ENCODE measurements at places on chromosomes 4 and X.
A peak's percentile ranks its signal among the peaks of the same experiment; 100 is the strongest.

- no peak for DNase-seq
These were observed 50.1 kb downstream of the FBXW7 start for GRCh38 chr4:152485726-152486276.

- DNase-seq, result peak; percentile 31
These were observed 39.8 kb upstream of the ATOH1 start for GRCh38 chr4:93788712-93789111.

- DNase-seq, result no peak
These were observed 221.7 kb upstream of the DIPK2B start for GRCh38 chrX:45422216-45422925.

- no peak for DNase-seq
These were observed 141.4 kb downstream of the NAA11 start for GRCh38 chr4:79184476-79184875.

DNA sequence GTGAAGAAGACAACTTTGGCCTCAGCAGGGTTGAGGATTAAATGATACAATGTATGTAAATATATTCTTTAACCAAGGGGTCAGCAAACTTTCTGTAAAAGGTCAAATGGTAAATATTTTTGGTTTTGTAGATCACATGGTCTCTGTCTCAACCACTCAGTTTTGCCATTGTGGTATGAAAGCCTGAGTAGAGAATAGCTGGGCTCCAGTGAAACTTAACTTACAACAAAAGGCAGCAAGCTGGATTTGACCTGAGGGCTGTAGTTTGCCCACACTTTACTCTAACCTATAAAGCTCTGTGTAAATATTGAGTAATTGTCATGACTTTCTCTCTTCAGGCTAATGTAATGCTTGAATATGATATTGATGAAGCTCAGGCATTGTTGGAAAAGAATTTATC, 19.6 kb downstream of the VBP1 start:
- no peak for DNase-seq

GRCh38 chr4:26609391-26609790, 25.5 kb downstream of the TBC1D19 start:
- no peak for DNase-seq

- no peak for DNase-seq
These were observed 84.4 kb downstream of the FBXW7 start for GRCh38 chr4:152451496-152451895.

- DNase-seq, result no peak
These were observed 136.8 kb downstream of the CHRNA9 start for GRCh38 chr4:40471923-40472322.

DNA sequence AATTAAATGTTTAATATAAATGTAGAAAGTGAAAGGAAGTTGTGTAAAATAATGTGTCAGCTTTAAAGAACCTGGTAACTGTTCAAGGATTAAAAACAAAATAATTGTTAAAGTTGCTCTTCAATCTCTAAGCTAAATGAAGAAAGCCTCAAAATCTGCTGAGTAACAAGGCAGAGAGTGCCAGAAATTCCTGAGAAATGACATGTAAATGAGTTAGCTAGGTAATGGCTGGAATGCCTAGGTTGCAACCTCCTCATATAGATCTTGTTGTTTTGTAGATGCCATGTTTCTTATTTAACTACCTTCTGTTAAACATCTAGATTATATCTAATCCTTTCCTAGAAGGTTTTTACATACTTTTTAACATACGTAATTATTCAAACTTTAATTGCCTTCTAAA, 763.6 kb upstream of the AGA start:
- DNase-seq, result no peak

DNA sequence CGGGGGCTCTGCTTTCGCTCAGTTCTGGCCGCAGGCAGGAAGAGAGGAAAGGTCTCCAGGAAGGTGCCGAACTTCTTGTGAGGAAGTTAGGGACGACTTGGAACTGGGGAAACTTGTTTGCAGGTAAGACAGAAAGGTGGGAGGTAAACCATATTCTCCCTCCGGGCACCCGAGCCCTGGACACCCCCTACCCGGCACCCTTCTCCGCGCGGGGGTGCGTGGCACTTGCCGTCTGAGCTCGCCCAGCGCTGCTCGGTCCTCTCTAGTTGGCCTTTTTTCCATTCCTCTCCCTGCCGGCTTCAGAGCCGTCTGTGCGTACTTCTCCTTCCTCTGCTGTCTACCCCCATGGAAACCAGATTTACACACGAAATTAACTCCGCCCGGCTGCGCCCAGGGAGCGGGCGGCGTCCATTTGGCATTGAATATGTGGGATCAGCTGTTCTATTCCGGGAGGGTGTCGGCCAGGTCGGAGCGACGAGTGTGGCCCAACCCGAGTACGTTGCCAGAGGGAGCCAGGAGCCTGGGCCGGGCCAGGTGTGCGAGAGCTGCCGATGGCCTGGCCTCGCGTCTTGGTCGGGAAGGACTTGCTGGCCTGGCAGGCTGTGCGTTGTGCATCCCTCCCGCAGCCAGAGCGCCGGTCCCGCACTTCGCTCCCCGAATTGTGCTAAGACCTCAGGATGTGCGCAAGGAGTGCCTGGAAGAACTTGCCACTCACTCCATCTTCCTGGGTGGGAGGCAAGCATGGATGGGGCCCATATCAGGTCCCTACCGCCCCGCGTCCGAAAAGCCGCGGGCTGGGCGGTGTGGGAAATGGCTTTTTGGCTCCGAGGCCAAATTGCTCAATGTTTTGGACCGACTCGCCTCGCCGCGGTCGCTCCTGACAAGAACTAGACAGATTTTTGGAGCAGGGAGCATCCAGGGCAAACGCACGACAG, 1.7 kb downstream of the PDGFRA start:
- DNase-seq, result no peak

DNA sequence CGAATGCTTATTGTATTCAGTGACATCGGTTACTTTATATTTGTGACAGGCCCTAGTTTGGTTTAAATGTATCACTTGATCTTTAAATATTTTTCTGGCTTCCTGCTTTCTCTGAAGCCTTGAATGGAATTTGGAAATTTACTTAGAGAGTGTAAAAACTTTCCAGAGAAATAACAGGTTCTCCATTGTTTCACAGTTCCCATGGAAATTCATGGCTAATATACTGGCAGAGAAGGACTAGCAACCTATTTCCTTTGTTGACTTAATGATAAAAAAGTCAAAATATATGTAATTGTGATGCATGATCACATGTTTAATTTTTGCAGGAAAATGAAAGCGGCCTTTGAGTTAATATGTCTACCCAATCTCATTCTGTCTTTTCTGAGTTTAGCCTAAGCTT, 13.2 kb downstream of the NEIL3 start:
- no peak for DNase-seq

DNA sequence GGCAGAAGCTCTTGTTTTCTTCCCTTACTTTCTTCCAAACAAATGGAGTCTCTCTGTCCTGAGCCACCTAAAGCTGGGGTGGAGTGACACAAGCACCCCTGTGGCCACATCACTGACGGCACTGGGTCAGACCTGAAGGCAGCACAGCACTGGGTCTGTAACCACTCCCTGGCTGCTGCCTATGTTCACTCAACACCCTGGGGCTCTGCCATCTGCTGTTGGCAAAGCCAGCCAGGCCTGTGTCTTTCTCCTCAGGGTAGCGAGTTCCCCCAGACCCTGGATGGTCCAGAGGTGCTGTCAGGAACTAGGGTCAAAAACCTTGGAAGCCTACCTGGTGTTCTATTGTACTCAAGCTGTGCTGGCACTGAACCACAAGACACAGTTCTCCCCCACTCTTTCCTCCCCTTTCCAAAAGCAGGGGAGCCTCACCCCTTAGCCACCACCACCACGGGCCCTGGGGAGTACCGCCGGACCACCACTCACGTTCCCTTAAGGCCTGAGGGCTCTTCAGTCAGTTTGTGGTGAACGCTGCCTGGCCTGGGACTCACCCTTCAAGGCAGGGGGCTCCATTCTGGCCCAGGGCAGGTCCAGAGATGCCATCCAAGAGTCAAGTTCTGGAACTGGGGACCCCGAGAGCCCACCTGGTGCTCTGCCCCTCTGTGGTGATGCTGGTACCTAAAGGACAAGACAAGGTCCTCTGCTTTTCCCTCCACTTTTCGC, 31.5 kb downstream of the TMEM271 start:
- no peak for DNase-seq

DNA sequence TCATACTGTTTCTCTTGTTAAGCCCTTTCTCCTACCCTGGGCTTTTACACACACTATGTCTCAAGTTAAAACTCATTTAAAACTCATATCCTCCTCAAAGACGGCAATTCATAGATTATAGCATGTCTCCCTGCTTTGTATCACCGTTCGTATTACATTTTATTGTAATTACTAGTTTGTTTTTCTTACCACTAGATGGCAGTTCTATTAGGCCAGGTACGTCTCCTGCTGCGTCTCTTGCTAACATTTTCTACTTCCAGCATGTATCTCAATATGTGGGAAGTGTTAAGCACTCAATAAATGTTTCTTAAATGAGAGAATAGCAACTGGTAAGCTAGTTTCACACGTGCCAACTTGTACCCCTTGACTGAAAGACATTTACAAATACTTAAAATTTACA, 450.3 kb upstream of the PCDH7 start:
- peak; percentile 58 for DNase-seq

GRCh38 chr4:93532234-93532633, 296.3 kb upstream of the ATOH1 start:
- no peak for DNase-seq

- no peak for DNase-seq
These were observed 374.9 kb upstream of the TECRL start for GRCh38 chr4:64784125-64784524.

GRCh38 chr4:139234253-139234652, 45.8 kb downstream of the MGARP start:
- no peak for DNase-seq

- no peak for DNase-seq
These were observed 1443.4 kb downstream of the ARAP2 start for GRCh38 chr4:34800953-34801352.

DNA sequence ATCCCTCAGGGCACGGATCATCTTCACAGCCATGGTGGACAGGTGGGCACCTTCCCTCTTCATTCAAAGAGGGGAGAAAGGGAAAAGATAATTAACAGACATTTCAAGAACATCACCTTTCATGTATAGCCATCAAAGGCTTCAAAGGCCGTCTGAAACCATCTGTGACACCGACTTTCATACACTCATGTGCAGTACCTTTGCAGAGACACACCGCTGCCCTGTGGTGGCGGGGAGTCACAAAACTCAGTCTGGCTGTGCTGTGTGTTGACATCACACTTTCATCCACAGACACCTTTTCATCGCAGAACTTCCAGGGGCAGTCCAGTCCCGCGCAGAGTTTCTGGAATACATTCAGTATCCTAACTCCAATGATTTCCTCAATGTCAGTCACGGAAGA, 47.6 kb upstream of the MTNR1A start:
- DNase-seq, result no peak

GRCh38 chrX:67648361-67648760, 104.5 kb downstream of the AR start:
- no peak for DNase-seq

GRCh38 chr4:76674983-76675382, 223.0 kb downstream of the SOWAHB start:
- DNase-seq, result no peak

DNA sequence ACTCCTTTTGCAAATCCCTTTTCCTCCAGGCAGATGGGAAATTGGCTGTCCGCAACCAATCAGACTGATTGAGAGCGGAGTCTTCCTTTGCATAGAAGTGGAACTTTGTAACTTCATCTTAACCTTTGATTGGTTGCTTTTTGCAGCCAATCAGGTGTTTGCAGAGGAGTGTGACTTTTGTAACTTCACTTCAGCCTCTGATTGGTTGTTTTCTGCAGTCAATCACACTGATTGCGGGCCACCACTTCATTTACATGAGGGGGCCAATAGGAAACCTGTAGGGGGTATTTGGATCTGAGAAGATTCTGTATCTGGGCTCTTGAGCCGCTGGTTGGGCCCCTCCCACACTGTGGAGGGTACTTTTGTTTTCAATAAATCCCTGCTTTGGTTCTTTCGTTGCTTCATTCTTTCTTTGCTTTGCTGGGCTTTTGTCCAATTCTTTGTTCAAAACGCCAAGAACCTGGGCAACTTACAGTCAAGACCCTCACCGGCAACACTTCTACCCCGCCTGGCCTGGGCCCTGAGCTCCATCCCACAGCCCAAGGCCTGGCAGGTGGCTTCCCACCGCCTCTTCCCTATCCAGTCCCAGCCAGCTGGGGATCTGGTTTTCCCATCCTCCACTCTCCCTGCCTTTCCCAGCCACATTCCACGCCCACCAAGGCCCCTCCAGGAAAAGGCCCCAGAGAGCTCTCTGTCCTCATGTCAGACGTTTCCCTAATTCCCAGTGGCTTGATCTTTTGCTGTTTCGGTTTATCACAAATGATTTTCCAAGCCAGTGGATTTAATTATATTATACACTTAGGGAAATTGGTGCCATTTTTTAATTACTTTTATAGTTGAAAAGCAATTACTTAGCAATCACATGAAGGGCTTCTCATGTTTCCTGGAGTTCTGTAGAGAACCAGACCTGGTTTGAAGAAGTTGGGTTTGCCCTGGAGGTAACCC, 110.2 kb upstream of the STX18 start:
- DNase-seq, result no peak

DNA sequence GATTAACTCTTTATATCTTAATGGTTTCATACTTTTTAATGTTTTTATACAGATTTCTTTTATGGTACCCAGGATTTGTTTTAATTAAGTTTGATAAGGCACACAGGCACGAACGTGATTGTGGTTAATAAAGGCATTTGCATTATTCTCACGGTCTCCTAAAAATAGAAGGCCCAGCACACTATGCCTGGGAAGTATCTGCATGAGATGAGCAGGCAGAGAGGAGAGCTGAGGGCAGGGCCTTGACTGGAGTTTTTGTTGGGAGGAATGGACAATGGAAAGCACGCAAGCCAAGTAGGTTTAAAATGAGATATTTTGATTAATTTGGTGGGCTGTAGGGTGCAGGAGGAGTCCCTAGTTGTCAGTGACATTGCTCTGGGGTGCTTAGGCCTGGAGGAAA, 1714.3 kb upstream of the PCDH7 start:
- DNase-seq, result no peak

DNA sequence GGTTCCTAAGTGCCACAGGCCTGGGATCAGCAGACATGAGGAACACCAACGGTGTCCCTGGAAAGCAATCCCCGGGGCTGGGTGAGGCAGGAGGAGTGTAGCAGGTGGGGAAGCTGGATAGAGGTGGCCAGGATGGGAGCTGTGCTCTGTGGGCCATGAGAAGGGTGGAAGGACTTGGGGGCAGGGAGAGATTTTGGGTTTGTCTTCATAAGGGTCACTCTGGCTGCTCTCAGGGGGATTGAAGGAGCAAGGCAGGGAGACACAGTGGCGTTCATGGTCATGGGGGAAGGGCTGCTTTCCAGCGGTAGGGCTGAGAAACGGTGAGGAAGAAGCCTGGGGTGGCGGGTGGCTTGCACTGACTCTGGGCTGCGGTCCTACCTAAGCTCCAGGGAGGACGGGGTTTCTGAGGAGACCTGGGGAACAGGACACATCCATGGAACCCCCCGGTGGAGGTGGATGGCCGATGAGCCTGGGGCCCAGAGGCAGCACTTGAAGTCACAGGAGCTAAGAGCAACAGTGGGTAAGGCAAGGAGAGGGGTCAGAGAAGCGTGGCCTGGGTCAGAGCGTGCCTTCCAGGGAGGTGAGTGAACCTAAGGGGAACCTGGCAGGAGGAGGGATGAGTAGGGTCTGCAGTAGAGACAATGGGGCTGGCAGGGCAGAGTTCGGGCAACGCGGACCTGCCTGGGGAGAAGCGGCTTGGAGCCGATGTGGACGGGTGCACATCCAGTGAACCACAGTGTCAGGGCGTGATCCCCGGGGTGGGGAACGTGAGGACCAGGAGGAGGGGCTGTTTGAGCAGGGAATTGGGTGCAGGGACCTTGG, 12.4 kb upstream of the CTBP1 start:
- no peak for DNase-seq

- DNase-seq, result no peak
These were observed 93.2 kb downstream of the ARSF start for GRCh38 chrX:3134316-3134945.

All from urothelium cell line (cell line).